Stimulated activated CD4-positive, alpha-beta T cell treated with anti-CD3 and anti-CD28 coated beads, Interleukin-1b, Interleukin-23, amount 100 ng/mL, for 1 hour (primary cell): ENCODE measurements at places on chromosomes 2 and 18.

GRCh38 chr2:179096090-179096489 lies 46.2 kb upstream of the CCDC141 start:
- DNase-seq, result no peak

GRCh38 chr18:9941103-9941502 lies 27.3 kb downstream of the VAPA start:
- DNase-seq, result no peak

DNA sequence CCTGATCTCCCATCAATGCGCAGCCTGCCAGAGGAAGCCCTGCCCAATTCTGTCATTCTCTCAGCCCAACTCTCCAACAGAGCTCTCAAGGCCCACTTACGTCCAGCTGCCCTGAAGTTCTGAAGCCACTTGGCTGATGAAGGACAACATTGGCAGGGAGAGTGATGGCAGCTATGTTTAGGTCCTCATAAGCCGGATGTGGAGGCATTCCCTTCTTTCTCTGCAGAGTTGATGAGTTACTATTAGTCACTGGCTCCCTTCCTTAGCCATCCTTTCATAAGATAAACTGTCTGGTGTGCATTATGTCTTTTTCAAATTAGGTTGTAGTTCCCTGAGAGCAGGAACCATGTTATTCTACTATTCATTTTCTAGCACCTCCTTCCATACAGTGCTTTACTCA lies 22.5 kb upstream of the TACR1 start:
- no peak for DNase-seq

- DNase-seq, result no peak
Observed at GRCh38 chr18:31420524-31420923, 27.0 kb upstream of the DSG3 start.

- no peak for DNase-seq
Observed at GRCh38 chr2:11678306-11678960, 8.4 kb upstream of the NTSR2 start.

DNA sequence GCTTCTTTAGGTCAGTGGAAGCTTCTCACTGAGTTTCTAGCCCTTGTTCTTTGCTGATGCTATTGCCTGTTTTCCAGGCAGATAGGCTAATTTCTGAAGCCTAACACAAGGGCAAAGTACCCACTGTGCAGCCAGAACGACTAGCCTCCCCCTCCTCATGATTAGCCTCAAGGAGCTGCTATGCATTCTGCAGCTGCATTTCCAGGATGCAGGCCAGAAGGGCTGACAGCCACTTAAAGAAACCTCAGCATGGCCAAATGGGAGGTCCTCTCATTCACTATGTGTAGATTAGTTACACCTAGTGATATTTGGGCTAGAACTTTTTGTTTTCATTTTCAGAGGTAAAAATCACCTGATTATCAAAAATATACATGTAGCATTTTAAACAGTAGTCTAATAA lies 216.0 kb downstream of the RAD51AP2 start:
- DNase-seq, result no peak

GRCh38 chr2:13091455-13091854 lies 374.7 kb downstream of the TRIB2 start:
- no peak for DNase-seq

GRCh38 chr18:68843473-68844089 lies 45.7 kb downstream of the CCDC102B start:
- DNase-seq, result no peak

- no peak for DNase-seq
Observed at GRCh38 chr2:25332571-25332970, 9.2 kb downstream of the DNMT3A start.

- no peak for DNase-seq
Observed at GRCh38 chr18:80202264-80202998, 44.9 kb downstream of the PARD6G start.

GRCh38 chr2:221435171-221435570 lies 136.9 kb downstream of the EPHA4 start:
- DNase-seq, result no peak

DNA sequence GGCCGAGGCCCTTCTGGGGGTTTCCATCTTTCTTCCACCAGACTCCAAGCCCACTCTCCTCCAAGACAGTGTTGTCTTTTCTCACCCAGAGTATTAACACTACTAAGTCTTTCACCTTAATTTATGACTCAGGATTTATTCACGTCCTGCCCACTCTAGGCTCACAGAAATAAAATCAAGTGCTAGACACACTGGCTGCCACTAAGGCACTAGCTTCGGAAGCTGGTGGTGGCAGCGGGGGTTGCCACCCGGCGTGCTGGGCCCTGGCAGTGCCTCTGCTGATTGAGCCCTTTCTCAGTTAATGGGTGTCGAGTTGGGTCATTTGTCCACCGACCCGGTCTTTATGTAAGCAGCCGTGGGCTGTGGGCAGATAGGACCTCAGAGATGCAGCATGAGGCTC lies 93.6 kb upstream of the FZD5 start:
- no peak for DNase-seq

DNA sequence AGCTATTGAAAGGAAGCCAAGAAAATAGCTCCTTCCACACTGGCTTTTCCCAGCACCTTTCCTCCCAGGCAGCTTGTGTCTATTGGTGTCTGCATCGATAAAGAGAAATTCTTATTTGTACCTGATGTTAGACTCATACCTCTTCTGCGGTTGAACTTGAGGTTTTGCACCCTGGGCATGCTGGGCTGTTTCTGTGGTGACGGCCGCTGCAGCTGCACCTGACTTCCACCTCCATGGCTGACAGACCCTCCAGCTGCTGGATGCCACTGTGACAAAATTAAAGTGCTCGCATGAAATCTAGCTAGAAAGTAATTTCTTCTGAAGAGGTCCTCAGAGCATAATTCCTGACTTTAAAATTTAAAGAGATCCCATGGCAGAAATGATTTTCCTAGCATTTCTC lies 6.6 kb downstream of the FECH start:
- DNase-seq, result no peak

DNA sequence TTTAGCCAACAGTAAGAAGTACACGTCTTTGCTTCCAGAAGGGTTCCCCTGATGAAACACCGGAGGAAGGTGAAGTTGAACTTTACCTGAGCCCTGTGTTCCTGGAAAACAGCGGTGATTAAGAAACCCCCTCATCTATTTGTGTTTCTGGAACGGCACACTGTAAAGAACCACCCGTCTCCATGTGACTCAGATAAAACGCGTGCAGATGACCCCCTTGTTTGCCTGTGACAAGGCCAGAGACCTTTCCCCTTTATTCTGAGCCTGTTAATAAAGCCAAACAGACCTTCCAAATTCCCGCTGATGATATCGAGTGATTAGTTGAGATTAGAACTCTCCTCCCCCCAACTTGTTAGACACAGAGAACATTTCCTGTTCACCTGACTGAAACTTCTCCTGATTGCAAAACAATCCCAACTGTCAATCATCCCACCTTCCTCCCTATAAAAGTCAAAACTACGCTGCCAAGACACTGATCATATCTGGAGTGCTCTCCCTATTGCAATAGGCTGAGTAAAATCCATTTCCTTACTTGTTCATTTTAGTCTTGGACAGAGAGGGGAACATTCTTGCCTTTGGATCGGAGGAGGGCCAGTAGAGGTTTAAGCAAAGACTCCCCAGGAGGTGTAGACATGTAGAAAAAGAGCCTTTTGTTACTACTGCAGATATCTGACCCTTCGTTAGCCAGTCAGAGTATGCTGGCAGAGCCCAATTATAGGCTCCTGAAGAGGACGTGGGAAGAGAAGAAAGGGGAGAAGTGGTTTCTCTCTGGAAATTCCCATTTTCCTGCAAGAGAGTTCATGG lies 914 bp upstream of the IWS1 start:
- DNase-seq, result no peak

DNA sequence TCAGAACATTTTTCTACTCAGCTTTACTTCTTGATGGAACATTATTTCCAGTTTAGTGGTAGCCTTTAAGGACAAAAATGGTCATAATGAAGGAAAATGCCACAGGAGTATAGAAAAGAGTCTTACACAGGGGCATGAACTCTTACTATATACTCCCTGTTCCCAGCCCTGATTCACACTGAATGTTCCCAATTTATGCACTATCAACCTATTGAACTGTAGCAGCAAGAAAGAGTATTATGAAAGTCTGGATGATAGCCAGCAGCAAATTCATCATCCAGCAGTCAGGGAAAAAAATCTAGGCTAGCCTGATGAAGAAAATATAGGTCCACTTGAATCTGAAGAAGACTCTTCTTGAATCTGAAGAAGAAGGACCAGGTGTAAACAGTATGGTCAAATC lies 1170.3 kb upstream of the CHAC2 start:
- DNase-seq, result no peak

DNA sequence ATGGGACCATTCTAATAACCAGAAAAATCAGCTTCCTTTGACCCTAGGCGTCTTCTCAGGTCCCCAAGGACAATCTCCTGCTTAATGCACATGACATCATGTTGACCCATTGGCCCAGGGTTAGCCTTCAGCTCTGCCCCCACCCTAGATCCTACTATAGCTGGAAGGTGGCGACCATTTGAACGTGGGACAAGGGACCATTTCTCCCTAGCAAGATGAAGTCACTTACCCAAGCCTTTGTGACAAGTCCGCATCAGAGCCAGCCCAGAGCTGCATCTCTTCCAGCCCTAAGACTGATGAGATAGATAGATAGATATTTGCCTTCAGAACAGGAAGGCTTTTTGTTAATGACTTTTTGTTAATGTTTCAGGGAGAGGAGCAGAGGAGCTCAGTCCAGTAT lies 28.2 kb upstream of the TAF1B start:
- DNase-seq, result no peak

DNA sequence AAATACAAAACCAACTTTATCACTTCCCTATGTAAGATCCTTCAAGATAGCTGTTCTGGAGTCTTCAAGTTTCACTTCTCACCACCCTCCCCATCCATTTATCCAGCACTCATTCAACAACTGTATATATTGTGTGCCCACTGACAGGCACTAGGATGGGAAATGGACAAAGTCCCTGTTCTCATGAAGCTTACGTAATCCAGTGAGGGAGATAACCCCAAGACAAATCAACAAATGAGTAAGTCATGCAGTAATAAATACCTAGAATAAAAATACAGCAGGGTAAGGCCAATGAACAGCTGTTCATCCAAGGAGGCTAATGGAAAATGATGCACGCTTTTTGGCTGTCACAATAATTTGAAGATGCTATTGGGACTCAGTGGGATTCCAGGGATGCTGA lies 133.8 kb downstream of the MEMO1 start:
- no peak for DNase-seq

DNA sequence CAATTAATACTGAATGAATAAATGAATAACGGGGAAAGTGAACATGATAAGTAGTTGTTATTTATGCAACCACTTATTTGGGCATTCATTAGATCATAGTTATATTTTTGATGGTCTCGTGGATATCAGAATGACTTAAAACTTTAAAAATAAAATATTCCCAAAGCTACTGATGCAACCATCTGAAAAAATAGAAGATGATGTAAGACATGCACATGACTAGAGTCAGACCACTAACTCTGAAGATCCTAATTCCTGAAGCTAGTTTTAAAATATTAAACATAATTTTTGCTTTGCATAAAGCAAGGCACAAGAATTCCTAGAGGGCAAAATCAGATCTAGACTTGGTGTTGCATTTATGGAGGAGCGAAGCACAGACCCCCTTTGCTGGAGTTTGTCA lies 616.1 kb downstream of the IRS1 start:
- DNase-seq, result no peak

GRCh38 chr18:70024829-70025228 lies 77.2 kb upstream of the CD226 start:
- DNase-seq, result no peak

DNA sequence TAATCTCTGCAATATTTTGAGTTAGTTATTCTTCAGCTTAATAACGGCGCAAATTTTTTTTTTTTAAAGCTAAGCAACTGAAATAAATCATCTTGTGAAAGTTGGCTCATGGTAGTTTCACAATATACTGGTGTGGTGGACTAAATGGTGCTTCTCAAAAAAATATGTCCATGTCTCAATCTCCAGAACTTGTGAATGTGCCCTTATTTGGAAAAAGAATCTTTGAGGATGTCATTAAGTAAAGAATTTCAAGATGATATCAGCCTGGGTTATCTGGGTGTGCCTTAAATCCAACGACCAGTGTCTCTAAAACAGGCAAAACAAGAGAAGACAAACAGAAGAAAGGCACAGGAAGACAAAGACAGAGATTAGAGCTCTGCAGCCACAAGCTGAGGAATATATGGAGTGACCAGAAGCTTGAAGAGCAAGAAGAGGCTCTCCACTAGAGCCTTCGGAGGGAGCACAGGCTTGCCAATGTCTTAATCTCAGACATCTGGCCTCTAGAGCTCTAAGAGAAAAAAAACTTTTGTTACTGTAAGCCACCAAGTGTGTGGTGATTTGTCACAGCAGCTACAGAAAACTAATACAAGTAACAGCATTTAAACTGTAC lies 71.4 kb downstream of the HNMT start:
- no peak for DNase-seq

DNA sequence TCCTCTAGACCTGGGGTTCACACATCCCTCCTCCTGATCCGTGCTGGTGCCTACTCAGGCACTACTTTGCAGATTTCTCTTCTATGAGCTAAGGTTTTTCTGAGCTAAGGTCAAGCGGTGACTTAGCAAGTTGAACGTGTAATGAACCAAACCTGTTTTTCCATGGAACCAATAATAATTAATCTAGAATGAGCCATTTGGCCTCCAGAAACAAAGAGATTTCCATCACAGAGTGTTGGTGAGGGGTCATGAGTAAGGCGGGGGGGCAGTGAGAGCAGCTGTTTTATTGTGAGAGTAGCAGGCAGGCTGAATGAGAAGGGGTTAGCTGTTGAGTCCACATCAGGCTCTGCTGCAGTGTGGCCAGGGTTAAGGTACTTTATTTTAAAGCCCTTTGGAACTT lies 112.0 kb upstream of the FOSL2 start:
- DNase-seq, result no peak

- no peak for DNase-seq
Observed at GRCh38 chr18:48133671-48134251, 203.3 kb upstream of the SMAD2 start.

- no peak for DNase-seq
Observed at GRCh38 chr2:100124761-100125160, 17.6 kb downstream of the AFF3 start.

GRCh38 chr2:25548601-25549000 lies 124.8 kb downstream of the DTNB start:
- no peak for DNase-seq

DNA sequence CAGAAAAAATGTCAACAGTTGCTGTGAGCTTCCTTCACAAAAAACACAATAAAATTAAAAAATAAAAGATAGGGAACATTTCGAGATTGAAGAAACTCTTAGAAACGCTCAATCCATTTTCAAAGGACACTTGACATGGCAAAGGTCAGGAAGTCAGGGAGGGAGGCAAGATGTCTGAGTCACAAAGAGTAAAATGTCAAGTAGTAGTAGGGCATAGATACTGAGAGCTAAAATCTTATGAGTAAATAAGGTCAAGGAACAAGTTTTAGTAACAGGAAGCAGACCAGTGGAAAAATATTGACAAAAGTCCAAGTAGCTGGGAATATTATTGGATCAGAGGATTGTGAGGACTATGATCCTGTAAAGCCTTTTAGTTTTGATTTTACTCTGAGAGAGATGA lies 495.6 kb downstream of the TMX3 start:
- no peak for DNase-seq

DNA sequence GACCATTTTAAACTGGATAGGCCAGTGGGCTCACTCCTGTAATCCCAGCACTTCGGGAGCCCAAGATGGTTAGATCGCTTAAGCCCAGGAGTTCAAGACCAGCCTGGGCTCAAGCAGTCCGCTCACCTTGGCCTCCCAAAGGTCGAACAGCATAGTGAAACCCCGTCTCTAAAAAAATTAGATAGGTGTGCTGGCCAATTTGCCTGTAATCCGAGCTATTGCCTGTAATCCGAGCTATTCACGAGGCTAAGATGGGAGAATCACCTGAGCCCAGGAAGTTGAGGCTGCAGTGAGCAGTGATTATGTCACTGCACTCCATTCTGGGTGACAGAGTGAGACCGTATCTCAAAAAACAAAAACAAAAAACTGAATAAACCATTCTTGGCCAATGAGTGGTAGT lies 52.6 kb upstream of the EMILIN2 start:
- DNase-seq, result no peak
